Kidney tubule cell (primary cell): ENCODE measurements at places on chromosomes 7 and 10.
A peak's percentile ranks its signal among the peaks of the same experiment; 100 is the strongest.

DNA sequence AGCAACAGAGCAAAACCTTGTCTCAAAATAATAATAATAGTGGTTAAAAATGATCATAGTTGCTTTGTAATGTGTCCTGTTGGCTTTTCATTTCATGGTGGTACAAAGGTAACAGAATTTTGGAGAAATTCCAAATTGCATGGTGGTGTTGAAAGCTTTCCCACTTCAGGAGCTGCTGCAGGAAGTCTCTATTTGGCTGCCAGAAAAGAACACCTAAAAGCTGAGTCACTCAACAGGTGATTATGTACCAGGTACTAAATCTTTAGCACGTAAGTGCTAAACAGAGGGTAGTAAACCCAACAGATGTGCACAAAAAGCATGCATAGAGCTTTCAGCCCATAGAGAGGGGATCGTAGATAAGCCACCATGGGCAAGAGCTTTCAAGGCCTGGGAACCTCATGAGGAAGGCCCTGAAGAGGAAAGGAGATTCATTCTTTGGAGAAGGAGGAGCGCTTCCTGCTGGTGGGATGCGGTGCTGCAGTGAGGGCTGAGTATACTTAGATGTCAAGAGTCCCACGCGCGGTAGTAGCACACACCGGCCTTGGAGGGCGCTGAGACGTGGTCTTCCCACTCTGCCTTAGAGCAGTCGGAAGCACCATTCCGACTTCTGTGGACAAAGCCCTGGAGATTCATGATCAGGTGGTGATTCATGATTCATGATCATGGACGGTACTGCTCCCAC, 118.7 kb downstream of the RALA start:
- DNase-seq, result peak; percentile 64

GRCh38 chr10:97795886-97796285, 24.1 kb upstream of the SFRP5 start:
- DNase-seq, result no peak

DNA sequence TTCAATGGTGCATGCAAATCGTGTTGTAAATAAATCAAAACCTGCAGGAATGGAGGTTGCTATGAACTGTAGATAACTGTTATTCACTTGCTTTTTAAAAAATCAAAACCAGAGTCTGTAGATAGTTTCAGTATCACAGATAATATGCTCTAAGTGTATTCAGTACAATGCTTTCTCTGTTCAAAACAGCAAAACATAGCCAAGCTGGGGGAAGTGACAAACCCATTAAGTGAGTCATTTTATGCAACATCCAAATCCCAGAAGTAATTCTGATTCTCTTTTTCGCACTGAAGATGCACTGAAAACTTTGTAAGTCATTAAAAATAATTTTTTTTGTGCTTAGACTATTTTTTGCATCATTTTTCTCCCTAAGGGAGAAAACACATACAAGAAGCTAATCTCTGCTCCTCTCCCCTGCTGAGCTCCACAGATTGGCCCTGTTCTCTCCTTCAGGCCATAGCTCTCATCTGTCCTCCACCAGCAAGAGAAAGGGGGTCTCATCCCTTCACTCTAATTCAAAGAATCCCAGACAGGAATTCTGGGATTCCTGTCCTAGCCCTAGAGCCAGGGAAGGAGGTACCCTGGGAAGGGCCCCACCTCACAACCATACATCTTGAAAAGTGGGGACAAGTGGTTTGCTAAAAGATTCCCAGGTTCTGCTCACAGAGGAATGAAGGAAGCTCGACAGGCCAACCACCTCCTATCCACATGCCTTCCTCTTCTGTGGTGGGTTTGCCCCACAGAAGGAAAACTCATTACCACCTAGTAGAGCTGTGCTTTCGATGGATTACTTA, 4.9 kb downstream of the PRTFDC1 start:
- peak; percentile 37 for DNase-seq

DNA sequence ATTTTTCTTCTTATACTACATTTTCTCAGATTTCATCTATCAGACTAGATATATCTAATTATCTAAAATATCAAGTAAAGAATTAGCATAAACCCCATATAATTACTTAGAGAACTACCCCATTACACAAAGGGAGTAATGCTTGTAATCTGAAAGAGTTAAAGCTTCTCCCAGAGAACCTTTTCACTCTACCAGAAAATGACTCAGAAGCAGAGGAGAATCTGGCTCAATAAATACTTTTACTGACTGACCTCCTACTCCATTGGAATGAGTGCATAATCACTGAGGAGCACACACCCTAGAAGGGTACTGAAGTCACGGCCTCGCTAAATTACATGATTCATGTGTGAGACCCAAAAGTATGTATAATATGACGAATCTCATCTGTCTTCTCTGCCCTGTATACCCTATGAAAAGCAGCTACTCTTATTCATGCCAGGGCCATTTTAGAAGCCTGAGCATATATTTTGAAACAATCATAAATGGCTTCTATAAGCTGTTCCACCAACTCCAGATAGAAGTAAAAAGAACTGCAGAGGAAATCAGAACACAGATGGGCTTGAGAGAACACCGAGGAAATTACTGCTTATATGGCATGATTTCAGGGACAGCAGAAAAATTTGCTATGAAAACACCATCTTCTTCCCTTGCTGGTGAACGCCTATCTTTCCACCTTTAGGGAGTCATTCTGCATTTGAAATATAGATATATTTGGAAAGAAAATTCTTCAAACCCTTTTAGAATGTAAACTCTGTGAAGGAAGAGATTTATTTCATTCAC, 32.7 kb downstream of the DNMBP start:
- DNase-seq, result peak; percentile 88

GRCh38 chr7:978049-978346, 2.6 kb upstream of the COX19 start:
- no peak for DNase-seq

DNA sequence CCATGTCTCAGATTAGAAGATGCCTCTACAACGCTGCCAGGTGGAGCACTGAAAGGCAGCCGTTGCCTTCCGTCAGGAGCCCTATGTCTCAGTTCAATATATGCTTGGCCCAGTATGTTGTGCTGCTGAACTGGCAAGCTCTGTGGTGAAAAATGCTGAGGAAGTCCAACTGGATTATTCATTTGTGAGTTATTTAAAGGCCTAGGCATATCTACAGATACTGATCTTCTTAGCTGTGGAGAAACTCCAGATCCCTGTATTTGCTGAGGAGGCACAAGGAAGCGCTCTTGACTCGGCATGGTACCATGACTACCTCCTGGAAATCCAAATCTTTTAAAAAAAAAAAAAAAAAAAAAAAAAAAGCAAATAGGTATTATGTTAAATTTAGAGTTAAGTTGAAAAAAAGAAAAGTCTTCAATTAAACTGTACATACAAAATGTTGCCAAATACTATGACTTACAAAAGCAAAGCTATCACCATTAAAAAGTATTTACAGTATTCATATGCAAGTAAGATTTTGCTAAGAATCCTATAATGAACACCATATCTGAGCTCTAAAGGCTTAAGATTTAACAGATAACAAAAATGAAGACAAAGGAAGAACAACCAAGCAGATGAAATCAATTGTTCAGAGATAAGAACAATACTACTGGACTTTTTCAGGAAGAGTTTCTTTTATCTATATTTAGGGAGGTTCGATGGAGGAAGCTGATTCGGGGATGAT, 152.4 kb downstream of the GALNT11 start:
- DNase-seq, result no peak

GRCh38 chr10:95221124-95221523, 27.1 kb downstream of the ACSM6 start:
- peak; percentile 86 for DNase-seq

- DNase-seq, result no peak
These were observed 53.7 kb upstream of the DOCK1 start for GRCh38 chr10:126851414-126852108.

DNA sequence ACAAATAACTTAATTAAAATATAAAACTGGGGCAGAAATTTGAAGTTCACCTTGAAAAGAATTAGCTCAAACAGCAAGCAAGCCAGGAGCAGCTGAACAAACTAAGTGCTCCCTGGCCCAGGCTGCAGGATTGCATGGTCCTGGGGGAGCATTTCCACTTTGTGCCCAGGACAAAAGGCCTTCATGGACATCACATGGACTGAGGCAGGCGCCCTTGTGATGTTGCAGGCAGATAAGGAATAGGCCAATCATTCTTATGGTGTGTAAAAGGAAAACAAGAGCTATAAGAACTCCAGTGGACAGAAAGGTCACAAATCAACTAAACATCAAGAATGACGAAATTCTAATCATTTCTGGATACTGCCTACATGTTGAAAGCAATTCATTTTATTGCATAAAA, 17.5 kb upstream of the TECTB start:
- no peak for DNase-seq

DNA sequence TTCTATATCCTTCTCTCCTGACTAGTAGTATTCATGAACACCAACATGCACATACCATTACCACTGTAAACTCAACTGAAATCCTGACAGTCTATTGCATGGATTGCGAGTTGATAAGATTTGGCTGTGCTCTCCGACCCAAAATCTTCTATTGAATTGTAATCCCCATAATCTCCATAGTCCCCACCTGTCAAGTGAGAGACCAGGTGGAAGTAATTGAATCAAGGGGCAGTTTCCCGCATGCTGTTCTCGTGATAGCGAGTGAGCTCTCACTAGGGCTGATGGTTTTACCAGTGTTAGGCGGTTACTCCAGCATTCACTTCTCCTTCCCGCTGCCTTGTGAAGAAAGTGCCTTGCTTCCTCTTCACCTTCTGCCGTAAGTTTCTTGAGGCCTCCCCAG, 261.8 kb downstream of the PHF14 start:
- DNase-seq, result no peak

GRCh38 chr7:116340201-116340847, 130.0 kb downstream of the TES start:
- DNase-seq, result peak; percentile 7

- DNase-seq, result no peak
These were observed 208.4 kb downstream of the DIP2C start for GRCh38 chr10:480928-481552.
